ENCODE measurements at places on chromosomes 3 and 15. TPM values are rescaled to one million over a fixed set of nuclear protein-coding genes. Genes with fewer than 3 reads are reported as not detected.

The FAH gene
- 10.0 TPM for total RNA-seq

The KLHL25 gene
- 3.1 TPM for total RNA-seq

The GOLGA8M gene
- total RNA-seq, result 0.57 TPM

The PSMA4 gene
- total RNA-seq, result 134 TPM

The HRH1 gene
- 4.3 TPM for total RNA-seq

The IL5RA gene
- 0.95 TPM for total RNA-seq

- peak; percentile 46 for DNase-seq
Measured at GRCh38 chr15:70763120-70763949, at the start of gene UACA. TSS of gene UACA (minus strand) at chr15:70763558. CDS start at chr15:70763407, 151 bp downstream.

- no peak for DNase-seq
Measured at GRCh38 chr15:95025924-95026728, 794.8 kb downstream of the MCTP2 start.

GRCh38 chr3:169641167-169641566 lies 22.3 kb downstream of the MECOM start:
- DNase-seq, result no peak

- peak; percentile 24 for DNase-seq
Measured at GRCh38 chr15:64905119-64905831, 6.4 kb upstream of the ANKDD1A start.

- DNase-seq, result no peak
Measured at GRCh38 chr3:101216710-101217465, 103.5 kb downstream of the IMPG2 start.

GRCh38 chr15:58854593-58854992 lies 78.9 kb downstream of the SLTM start:
- DNase-seq, result no peak

DNA sequence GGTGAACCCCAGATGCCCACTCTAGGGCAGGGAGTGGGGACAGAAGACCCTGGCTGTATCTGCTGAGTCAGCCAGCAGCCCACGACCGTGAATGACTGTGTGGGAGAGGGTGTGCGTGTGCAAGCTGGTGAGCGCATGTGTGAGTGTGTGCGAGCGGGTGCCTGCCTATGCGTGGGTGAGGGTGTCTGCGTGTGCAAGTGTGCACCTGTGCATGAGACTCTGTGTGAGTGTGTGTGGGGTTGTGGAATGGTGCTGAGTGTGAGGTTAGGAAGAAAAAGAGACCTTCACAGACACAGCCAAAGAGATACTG lies 149.2 kb downstream of the RAB11A start:
- DNase-seq, result no peak

- no peak for DNase-seq
Measured at GRCh38 chr3:146503461-146504202, 34.3 kb upstream of the PLSCR2 start.
